Activated naive CD8-positive, alpha-beta T cell treated with anti-CD3 and anti-CD28 coated beads, Interleukin-2, amount 10 ng/mL, durations not matched to agents 7 days and 5 days (primary cell): ENCODE measurements at places on chromosomes 3 and 15.
A peak's percentile ranks its signal among the peaks of the same experiment; 100 is the strongest.

- H3K4me3 ChIP-seq: no peak overlapping the region
- no peaks in the 10 kb centered on the region for H3K36me3 ChIP-seq
- DNase-seq: no peak
- H3K4me1 ChIP-seq: no peaks in the 10 kb centered on the region
- H3K27me3 ChIP-seq: peaks cover 17% of the 10 kb centered on the region
- H3K27ac ChIP-seq: no peak overlapping the region
Observed at GRCh38 chr15:79629687-79630086, 197.6 kb downstream of the MINAR1 start.

- H3K4me1 ChIP-seq: peaks cover 12% of the 10 kb centered on the region
- peak; percentile 71 for DNase-seq
- peak overlapping the region; percentile 68 for H3K4me3 ChIP-seq
- H3K27me3 ChIP-seq: peaks cover 3% of the 10 kb centered on the region
- H3K36me3 ChIP-seq: no peaks in the 10 kb centered on the region
- H3K27ac ChIP-seq: peak overlapping the region; percentile 68
Observed at GRCh38 chr15:66654739-66655375, 47.2 kb upstream of the SMAD6 start.

DNA sequence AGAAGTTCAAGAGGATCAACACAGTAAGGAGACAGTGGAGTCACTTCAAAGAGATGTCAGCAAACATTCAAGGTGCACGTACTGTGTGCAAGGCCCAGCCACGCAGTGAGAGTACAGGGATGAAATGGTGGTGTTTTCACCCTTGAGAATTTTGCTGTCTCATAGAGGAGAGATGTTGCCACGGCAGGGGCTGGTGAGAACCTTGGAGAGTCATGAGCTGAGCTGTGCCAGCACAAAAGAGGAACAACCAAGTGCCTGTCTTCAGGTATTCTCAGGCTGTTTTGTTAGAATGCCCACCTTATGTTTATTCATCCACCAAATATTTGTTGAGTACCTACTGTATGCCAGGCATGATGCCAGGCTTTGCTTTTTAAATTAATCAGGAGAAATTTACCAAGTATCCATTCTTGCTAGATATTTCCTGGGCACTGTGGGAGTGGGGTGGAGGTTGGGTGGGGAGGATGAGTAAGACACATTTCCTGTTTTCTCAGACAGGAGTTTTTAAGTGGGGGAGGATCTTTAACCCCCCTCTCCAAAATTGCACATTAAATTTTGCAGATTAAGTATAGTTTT is 72.6 kb downstream of the SLC6A11 start:
- H3K27me3 ChIP-seq: no peaks in the 10 kb centered on the region
- H3K36me3 ChIP-seq: no peaks in the 10 kb centered on the region
- H3K4me1 ChIP-seq: peaks cover 1% of the 10 kb centered on the region
- no peak for DNase-seq

DNA sequence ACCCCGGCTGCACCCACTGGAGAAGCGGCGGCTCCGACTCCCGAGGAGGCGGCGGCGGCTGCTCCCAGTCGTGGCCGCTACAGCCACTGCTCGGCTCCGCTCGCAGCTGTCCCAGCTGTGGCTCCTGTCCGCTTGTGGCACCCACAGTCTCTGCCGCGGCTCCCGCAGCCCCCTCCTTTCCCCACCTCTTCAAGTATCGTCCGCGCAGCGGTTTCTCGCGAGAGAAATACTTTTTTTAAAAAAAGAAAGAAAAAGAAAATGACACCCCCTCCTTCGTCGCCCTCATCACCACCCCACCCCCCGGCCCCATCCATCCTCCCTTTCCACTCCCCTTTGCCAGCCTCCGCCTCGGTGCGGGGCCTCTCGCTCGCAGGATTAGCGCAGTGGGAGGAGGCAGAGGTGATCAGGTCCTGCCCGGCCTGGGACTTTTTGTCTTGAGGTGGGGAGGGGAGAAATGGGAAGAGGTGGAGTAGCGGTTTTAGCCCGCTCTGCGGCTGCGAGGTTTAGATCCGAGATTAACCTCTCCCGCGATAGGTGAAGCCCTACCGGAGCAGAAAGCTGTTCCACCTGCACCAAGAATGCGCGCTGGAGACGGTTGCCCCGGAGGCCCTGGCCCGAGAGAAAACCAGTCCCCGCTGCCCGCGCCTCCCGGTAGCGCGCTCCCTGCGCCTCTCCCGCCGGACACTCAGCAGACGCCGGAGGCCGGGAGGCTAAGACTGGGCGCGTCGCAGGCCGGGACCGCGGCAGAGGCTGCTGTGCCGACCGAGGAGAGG is at the start of gene FBN1:
Gene FBN1, minus strand, starts transcription at position 152 of the 773 bp plus-strand sequence. CDS start 940 bp downstream, outside the sequence.
- H3K4me3 ChIP-seq: peak within 1 kb of the TSS; percentile 77
- H3K4me1 ChIP-seq: peaks cover 6% of the 10 kb centered on the region

DNA sequence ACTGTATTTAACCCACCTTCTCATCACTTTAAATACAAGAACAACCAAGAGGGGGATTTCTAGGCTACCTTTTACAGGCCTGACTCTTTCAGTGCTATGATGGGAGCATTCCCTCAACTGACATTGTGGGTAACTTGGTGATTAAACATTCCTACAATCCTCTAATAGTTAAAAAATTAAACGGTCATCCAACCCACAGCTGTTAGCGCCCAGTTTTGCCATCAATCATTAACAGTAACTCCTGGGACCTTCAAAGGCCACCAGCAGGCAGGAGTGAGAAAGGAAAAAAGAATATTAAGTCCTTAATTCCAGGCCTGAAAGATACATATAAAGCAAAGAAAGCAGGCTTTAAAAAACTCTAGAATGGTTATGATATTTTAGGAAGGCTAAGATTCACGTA is 512.1 kb downstream of the MAGI1 start:
- no peak overlapping the region for H3K27ac ChIP-seq
- no peaks in the 10 kb centered on the region for H3K27me3 ChIP-seq
- no peak for DNase-seq
- H3K4me3 ChIP-seq: no peak overlapping the region
- H3K36me3 ChIP-seq: no peaks in the 10 kb centered on the region
- no peaks in the 10 kb centered on the region for H3K4me1 ChIP-seq

DNA sequence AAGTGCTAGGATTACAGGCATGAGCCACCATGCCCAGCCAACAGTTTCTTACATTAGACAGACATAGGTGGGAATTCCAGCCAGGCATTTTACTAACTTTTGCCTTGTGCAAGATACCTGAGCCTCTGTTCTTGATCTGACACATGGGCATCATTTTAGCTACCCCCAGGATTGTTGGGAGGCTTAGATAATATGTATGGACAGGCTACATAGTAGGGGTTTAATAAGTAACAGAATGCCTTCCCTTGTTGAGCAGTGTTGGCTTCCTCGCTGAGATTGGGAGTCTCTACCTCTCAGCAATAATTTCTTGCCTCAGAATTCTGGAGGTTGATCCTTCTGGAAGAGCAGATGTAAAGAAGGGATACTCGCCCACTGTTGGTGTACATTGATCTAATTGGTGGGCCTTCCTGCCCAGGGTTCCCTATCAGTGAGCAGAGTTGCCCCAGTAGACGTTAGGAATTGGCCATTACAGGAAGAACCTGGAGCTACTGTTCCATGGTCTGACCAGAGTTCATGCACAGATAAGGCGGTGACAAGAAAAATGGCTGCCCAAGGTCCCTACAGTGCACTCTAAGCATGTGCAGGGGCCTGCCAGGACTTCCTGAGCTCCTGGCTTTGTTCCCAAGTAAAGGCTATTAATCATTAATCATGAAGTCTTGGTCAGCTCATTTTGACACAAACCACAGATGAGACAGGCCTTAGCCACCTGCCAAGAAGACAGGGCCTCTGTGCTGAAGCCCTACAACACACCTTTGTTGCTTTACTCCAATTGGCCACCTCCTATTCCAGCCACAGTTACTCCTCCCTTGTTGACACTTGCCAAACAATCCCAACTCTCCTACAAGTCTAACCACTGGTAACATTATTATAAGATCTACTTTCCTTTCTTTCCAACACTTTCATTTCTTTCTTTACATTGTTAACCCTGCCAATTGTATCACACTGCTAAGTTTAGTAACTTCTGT is 5.0 kb upstream of the IL17RE start:
- H3K36me3 ChIP-seq: peaks cover 23% of the 10 kb centered on the region
- peaks cover 40% of the 10 kb centered on the region for H3K4me1 ChIP-seq
- no peaks in the 10 kb centered on the region for H3K27me3 ChIP-seq
- H3K27ac ChIP-seq: no peak overlapping the region
- H3K4me3 ChIP-seq: no peak overlapping the region
